ENCODE measurements at places on chromosomes 1 and 21.

DNA sequence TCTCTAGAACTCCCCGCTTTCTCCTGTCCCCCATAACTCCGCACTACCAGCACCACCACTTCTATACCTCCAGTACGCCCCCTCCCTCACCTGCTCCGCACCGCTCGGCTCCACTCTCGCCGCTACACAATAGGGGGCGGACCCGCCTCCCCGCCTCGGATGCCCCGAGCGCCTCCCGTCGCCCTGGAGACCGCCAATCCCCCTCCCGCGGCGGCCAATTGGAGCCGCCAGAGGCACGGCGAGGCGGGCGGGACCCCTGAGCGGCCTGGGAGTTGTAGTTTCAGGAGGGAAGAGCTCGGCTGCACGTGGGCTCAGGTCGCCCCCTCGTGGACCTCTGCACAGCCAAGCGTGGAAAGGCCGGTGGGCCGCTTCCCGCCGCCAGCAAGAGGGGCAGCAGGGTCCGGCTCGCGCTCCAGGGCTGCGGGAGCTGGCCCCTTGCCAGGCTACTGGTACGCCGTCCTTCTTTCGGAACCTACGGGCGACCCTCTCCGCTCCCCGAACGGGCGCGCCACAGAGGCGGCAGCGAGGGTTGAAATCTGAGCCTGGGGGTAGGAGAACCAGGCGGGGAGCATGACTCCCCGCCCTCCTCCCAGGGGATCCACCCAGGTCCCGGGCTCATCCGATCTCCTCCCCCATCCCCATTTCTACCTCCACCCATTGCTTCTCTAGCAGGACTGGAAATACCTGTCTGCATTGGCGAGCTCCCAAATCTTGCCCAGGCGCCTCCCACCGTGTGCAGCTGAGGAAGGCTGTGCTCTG is at the start of gene IGSF9:
Gene IGSF9 (minus strand): TSS at position 131 of the 759 bp plus-strand sequence. CDS start 2,159 bp downstream, outside the sequence.
- peak within 1 kb of the TSS; percentile 86 for H3K27ac ChIP-seq
- H3K4me1 ChIP-seq, result peaks cover 43% of the 10 kb centered on the region
- no peaks in the 10 kb centered on the region for H3K27me3 ChIP-seq

- no peak for DNase-seq
- peaks cover 55% of the 10 kb centered on the region for H3K27me3 ChIP-seq
- peaks cover 6% of the 10 kb centered on the region for H3K36me3 ChIP-seq
- H3K27ac ChIP-seq, result no peak overlapping the region
- H3K4me3 ChIP-seq, result no peak overlapping the region
Measured at GRCh38 chr1:208254862-208255261, 10.7 kb upstream of the PLXNA2 start.

DNA sequence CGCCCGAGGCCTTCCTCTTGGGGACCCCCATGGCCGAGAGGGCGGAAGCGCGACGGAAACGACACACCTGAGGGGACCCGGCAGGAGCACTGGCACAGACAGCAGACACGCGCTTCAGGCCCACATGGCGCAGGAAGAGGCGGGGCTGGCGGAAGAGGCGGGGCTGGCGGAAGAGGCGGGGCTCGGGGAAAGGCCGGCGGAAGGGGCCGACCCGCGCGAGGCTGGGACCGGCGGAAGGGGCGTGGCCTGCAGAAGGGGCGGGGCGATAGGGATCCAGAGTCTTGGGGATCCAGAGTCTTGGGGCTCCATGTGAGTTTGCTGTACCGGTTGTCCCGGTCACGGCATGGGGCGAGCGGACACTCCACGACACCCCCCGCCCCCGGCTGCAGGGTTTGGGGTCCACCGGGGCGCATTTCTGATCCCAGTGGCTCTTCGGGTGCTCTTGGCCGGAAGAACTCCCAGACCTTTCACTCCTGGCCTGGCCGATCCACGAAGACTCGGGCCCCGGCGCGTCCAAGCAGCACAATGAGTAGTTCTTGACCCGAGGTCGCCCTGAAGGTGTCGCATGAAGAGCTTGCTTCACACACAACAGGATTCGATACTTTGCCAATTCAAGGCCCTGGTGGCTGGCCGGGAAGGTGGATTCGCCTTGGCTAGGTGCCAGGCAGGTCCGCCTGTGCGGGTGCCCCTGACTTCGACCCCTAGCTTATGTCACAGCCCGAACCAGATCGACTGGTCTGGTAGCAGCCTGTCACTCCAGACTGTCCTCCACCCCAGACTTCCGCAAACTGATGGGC is at the start of gene URB1:
Gene URB1 (minus strand): TSS at position 133 of the 797 bp plus-strand sequence. CDS start 102 bp downstream, at position 31.
- H3K4me1 ChIP-seq, result peaks cover 35% of the 10 kb centered on the region
- H3K27ac ChIP-seq, result no peak within 1 kb of the TSS
- peak; percentile 93 for DNase-seq
- H3K4me3 ChIP-seq, result peak within 1 kb of the TSS; percentile 89
- H3K27me3 ChIP-seq, result peaks cover 29% of the 10 kb centered on the region
- peaks cover 20% of the 10 kb centered on the region for H3K36me3 ChIP-seq

GRCh38 chr1:19814681-19815503 is at the start of gene RNF186:
Gene RNF186, minus strand, starts transcription at chr1:19815283. Its CDS starts 182 bp downstream, at chr1:19815101.
- DNase-seq, result no peak
- H3K4me3 ChIP-seq, result no peak within 1 kb of the TSS
- no peaks in the 10 kb centered on the region for H3K36me3 ChIP-seq
- peak within 1 kb of the TSS; percentile 99 for H3K27ac ChIP-seq

GRCh38 chr1:228146417-228147150 is 3.1 kb upstream of the GJC2 start:
- no peak overlapping the region for H3K27ac ChIP-seq
- peaks cover 2% of the 10 kb centered on the region for H3K4me1 ChIP-seq
- H3K4me3 ChIP-seq, result no peak overlapping the region
- H3K36me3 ChIP-seq, result no peaks in the 10 kb centered on the region
- H3K27me3 ChIP-seq, result no peaks in the 10 kb centered on the region

Measured in WTC11 (cell line).